Activated CD4-positive, alpha-beta T cell treated with anti-CD3 and anti-CD28 coated beads, Interleukin-2, amount 50 U/mL, for 4 hours (primary cell): ENCODE measurements at places on chromosomes 2 and 18.

GRCh38 chr2:205858275-205858674 lies 176.0 kb downstream of the NRP2 start:
- no peak for DNase-seq

DNA sequence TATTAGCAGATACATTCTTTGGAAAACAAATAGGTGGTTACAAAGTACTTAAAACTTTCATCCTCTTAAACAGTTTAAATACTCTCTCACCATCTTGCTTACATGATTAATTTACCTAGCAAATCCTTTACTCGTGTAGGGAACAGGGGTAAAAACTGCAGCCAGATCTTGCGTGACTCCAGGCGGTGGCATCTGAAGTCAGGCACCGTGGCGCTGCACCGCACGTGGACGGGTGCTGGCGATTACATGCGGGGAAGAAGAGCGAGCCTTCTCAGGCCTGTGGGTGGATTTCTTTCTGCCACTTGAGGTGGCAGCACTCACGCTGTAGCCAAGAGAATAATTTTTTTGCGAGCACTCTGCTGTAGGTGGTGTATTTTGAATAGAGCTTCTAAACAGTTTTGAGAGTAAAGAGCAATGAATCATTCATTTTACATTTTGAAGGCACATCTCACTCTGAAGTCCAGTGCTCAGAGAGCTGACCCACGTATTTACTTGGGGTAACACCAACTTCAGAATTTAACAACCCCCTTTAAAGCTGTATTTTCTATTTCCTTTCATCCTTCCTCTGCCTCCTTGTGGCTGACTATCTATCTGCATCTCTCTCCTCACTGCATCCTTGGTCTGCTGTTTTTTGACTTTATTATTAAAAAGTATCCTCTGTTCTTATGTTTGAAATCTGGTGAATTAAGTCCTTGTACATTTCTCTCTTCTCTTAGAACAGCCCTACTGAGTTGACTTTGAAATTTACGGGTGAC lies 68.9 kb downstream of the EPAS1 start:
- no peak for DNase-seq

DNA sequence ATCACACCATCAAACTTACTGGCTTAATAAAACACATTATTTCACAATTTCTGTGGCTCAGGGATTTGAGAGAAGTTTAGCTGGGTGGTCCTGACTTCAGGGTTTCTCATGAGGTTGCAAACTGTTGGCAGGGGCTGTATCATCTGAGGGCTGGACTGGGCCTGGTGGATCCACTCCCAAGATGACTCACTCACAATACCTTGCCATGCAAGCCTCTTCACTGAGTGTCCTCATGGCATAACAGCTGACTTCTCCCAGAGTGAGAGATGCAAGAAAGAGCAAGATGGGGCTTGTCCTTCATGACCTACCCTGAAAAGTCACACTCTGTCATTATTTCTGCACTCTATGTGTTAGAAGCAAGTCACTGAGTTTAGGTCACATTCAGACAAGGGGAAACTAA lies 73.8 kb downstream of the AQP4 start:
- DNase-seq: no peak

GRCh38 chr2:211846714-211847113 lies 691.9 kb downstream of the ERBB4 start:
- DNase-seq: no peak

DNA sequence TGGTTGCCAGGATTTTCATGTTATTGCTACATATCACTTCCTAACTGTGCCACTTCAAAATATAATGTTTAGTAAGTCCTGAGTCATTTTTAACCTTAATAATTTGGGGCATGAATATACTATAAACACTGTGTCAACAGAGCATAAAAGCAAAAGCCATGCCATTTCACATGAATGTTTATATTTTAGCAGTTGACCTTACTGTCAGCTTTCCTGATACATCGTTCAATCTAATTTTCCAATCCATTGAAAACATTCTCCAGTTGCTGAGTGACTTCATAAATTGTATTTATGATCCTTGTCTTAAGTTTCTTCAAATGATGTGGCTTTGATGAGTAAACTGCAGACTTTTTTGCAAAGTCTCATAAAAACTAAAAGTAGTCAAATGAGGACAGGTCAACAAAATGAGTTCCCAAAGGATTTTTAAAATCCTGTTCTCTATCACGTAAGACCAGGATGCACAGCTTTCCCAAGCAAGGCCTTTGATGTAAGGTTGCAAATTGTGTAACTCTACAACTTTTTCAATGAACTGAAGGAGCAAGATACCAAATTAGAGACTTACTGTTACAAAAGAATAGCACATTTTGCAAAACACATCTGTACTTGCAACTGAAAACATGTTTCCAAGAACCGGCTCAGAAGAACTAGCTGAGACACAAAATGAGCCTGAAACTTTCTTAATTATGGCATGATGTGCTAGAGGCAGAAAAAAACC lies 117.7 kb downstream of the SATB2 start:
- no peak for DNase-seq

DNA sequence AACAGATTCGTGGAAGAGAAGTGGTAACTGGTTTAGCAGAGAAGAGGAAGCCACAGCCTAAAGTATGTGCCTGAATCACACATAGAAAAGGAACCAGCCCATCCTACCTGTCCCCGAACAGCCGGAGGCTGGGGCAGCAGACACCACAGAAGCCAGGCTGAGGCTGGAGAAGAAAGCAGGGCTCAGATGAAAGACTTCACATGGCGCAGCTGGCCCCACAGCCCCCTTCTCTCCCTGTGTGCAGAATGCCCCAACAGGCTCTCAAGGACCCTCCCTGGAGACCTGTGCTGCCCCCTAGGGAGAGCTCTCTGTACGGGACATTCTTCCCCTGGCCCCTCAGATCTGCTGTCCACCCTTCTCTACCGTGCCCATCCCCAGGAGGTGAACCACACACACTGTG lies 83.5 kb upstream of the RAB12 start:
- DNase-seq: no peak
